ENCODE measurements at places on chromosomes 3 and 15.

GRCh38 chr3:179716811-179717210 lies 64.0 kb downstream of the USP13 start:
- no peak for DNase-seq

DNA sequence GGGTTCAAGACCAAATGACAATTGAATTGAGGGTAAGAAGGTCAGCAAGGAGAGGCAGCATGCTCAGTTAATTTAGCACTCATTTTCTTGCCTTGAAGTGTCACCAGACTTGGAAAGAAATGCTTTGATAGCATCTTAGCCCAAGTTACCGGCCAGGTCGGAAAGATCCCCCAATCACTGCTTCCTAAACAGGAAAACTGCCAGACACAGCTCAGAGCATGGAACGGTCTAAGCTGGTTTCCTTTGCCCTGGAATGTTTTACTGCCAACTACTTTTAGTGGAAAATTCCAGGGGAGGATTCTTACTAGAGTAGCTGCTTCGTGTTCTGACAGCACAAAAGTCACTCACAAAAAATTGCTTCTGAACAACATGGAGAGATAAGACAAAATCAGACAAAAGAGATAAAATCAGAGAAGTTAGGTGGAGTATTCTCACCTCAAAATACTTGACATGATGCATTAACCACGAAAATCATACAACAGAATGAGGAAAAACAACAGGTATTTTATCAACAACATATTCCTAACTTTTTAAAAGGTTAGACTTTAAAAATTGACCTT lies 65.5 kb downstream of the CCR4 start:
- no peak for DNase-seq

DNA sequence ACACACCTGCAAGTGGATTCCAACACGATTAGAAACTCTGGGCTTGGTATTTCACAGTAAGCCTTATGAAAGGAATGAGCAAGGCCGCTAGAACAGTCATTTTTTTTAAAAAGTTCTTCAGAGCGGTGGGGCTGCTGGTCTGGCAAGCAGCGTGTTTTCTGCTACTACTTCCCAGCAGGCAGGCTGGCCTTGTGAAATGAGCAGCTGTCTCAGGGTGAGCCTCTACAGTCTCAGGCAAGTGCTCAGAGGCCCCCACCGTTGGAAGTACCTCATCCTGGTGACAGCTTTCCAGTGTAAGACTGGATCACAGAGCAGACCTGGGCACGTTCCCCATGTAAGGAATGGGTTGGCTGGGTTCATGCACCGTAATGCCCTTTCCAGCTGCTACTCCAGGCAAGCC lies 119.2 kb downstream of the LRIG1 start:
- DNase-seq, result no peak

DNA sequence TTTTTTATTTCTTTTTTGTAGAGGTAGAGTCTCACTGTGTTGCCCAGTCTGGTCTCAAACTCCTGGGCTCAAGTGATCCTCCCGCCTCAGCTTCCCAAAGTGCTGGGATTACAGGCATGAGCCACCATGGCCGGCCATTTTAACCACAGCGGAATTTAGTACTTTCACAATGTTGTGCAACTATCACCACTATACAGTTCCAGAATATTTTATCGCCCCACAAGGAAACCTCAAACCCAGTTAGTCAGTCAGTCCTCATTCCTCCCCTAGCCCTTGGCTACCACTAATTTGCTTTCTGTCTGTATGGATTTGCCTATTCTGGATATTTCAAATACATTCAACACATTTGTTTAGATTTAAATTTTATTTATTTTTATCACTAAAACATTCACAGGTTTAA lies 15.5 kb upstream of the HOMER2 start:
- no peak for DNase-seq

DNA sequence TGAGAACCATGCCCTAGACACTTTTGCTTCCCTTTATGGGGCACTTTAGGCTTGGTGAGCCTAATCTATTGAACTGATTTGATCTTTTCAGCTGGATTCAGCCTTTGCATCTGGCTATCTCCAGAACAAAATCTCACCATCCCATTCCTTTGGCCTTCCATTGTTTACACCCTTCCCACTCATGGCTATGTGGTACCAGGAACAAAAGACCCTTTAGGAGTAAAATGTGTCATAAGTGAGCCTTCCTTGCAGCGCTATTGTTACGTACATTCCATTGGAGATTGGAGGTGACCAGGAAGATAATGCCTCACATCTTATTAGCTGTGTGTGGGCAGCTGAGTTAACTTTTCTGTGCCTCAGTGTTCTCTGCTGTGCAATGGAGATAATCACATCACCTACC lies 188.4 kb downstream of the SATB1 start:
- no peak for DNase-seq

DNA sequence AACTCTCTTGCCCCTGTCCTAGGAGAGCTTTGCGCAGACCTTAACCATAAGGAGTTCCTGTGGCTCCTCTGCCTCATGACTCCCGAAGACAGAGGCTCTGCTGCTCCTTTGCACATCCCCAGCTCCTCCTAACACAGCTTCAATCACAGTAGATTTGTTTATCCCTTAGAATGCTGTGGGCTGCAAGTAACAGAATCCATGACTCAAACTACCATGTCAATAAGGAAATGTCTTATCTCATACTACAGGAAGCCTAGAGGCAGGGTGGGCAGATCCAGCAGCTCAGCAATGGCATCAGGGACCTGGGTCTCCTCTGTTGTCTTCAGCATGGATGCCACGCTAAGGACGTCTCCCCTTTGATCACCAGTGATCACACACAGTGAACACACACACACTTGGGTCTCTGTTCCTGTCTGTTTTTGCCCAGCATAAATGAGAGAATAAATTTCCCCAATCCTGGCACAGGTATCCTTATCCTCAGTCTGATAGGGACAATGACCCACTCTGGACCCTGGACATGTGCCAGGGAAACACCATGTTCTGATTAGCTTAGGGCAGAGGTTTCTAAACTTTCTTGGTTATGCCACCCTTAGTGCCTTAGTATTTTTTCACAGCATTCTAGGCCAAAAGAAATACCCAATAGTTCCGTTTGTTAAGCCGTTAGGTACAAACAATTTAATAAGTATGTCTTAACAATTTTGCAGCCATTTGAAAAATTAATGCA lies 46.1 kb upstream of the MRPS22 start:
- DNase-seq, result no peak

DNA sequence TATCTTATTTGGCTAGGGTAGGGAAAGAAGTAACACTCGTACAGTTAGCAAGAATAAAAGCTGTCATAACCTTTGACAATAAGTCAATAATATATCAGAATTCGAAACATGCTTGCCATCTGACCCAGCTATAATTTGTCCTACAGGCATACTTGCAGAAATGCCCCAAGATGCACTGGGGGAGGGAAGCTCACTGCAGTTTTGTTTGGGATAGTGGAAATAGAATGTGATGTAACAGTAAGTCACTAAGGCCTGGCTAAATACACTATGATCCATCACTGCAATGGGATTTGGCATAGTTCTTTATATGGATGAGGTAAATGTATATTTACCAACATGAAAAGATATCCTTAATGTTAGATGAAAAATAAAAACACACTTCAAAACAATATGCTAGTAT lies 25.5 kb upstream of the TMOD3 start:
- no peak for DNase-seq

DNA sequence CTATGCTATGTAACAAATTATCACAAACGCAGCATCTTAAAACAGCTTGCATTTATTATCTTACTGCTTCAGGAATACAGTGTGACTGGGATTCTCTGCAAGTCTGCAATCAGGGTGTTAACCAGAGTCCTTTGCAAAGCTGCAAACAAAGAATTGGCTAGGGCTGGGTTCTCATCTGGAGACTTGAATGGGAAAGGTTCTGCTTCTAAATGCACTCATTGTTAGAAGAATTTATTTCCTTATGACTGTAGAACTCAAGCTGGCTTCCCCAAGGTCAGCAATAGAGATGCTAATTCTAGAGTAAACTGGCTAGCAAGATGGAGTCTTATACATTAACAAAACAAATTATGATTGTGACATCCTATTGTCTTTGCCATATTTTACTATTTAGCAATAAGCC lies 673.7 kb downstream of the DIPK2A start:
- no peak for DNase-seq

GRCh38 chr3:155675094-155675493 lies 69.8 kb downstream of the PLCH1 start:
- no peak for DNase-seq

DNA sequence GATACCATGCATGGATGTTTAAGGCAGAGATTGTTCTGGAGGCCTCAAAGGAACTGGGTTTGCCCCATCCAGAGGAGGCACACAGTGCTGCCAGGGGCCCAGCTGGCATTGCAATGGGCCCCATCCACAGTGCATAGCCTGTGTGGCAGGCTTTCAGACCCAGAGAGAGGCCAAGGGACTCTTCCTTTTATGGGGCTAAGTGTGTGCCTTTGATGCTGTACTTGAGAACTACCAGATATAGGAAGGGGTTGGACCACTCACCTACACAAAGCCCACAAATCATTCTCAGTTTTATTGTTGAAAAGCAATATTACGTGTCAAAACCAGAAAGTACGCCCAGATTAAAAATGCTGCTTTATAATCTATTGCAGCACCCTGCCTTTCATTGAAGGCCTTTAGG lies 134.9 kb downstream of the EPHB1 start:
- no peak for DNase-seq

DNA sequence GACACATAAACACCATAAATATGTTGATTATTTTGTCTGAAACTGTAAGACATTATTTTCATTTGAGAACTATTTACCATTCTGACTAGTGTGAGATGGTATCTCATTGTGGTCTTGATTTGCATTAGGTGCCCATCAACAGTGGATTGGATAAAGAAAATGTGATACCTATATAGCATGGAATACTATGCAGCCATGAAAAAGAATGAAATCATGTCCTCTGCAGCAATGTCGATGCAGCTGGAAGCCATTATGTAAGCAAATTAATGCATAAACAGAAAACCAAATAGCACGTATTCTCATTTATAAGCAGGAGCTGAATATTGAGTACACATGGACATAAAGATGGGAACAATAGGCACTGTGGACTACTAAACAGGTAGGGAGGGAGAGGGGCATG lies 258.7 kb upstream of the TPRG1 start:
- no peak for DNase-seq

DNA sequence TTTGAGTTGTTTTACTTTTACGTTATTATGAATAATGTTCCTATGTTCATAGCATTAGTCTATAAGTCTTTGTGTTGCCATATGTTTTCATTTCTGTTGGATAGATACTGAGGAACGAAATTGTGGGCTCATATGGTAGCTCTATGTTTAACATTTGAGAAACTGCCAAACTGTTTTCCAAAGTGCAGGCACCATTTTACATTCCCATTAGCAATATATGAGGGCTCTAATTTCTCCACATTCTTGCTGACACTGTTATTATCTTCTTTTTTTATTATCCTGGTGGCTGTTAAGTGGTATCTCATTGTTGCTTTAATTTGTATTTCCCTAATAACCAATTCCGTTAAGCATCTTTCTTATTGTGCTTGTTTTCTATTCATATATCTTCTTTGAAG lies 1.8 kb upstream of the PIK3R4 start:
- DNase-seq, result no peak

DNA sequence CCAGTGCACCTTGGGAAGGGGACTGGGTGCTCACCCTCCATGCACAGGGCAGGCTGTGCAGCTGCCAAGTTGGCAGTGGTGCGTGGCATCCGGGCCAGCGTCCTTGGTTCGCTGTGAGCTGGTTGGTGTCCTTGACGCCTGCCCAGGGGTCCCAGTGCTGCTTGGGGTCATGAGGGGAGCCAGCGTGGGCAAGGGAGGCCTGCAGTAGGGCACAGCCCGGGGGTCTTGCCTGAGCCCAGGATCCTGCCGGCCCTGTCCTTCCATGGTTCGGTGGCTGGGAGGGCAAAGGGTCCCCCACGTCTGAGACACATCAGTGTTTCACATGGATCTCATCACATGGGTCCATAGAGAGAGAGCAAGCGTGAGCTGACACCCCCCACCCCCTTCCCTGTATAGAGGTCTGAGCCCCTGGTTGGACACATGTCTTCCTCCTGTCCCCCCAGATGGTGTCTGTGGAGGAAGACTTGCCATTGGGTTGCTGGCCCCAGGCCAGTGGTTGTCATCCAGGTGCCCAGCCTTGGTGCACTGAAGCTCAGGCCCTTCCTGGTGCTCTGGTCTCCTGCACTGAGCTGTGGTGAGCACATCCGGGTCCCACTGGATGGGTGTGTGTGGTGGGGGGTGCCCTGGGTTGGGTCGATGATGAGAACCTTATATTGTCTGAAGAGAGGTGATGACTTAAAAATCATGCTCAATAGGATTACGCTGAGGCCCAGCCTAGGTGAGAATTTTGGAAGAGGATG lies 232.3 kb downstream of the SNRPN start:
- DNase-seq, result no peak

- DNase-seq, result no peak
Measured at GRCh38 chr15:82850731-82851130, 41.3 kb downstream of the WHAMM start.

DNA sequence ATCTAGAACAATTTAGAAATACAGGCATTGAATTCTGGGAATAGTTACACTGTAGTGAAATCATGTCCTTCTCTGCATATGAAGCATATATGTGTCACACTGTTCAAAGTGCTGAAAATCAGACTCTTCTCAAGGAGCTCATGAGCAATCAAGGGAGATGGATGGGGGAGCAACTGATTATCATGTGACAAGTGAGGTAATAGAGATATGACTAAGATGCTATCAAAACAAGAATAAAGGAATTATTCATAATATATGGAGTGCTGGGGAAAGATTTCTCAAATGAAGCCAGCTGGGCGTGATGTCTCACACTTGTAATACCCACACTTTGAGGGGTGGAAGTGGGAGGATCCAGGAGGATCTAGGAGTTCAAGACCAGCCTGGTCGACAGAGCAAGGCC lies 74.9 kb upstream of the CHRNB4 start:
- no peak for DNase-seq

DNA sequence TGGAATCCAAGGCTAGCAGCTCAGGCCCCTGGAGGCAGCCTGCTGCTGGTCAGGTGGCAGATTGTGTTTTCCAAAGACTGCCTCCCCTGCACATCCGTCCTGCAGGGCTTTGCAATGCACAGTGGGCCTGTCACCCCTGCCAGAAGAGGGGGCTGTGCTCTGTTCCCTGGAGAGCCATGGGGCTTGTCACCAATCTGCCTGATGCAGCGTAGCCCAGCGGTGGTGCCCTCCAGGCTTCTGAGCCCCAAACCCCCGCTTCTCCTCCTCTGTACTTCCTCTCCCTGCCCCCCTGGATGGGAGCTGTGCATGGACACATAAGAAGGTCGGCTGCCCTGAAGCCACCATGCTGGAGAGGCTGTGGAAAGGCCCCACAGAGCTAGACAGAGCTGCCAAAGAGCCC lies 10.0 kb upstream of the PLXNA1 start:
- no peak for DNase-seq

GRCh38 chr3:49181351-49181750 lies 10.0 kb downstream of the KLHDC8B start:
- no peak for DNase-seq

- DNase-seq, result no peak
Measured at GRCh38 chr3:164498917-164499316, 579.4 kb downstream of the SI start.

All from effector memory CD4-positive, alpha-beta T cell (primary cell).